ENCODE measurements at places on chromosomes 4 and X.

DNA sequence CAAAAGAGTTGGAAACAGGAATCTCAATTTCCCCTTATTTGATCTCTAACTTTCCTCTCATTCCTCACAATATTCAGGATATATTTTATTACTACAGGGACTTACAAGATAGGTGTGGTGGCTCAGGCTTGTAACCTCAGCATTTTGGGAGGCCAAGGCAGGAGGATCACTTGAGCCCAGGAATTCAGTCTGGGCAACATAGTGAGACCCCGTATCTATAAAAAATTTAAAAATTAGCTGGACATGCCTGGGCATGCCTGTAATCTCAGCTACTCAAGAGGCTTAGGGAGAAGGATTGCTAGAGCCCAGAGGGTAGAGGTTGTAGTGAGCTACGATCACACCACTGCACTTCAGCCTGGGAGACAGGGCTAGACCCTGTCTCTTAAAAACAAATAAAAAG, 200.4 kb downstream of the CAMK2D start:
- no peak for DNase-seq

GRCh38 chr4:125392694-125393093, 77.9 kb downstream of the FAT4 start:
- no peak for DNase-seq

DNA sequence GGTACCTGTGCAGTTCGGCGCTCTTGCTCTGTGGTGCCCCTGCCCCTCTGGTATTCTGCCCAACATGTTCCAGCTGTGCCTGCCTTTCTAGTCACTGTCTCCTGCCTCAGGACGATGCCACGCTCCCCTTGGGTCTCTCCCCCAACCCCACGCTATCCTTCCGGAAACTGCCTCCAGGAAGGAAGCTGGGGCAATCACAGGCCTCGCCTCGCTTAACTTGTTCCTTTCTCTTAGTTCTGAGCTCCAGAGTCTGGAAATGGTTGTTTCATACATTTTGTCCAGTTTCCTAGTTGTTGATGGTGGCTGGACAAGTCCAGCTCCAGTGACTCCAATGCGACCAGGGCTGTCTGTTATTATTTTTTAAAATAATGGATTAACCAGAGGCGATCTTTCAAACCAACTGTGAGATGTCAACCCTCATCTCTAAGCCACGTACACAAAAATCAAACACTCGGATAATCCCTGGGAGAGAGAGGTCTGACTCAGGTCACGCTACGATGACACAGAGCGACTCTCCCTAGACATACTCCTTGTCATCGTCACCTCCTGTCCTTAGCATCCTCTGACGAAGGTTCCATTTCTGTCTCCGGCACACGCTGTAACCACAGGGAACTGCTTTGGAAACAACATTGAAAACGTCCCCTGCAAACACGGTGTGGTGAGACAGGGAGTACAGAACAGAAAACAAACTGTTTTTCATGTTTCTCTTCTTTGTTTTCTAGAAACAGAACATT, 62.5 kb downstream of the ABLIM2 start:
- no peak for DNase-seq

GRCh38 chrX:103781706-103782105, 5.1 kb downstream of the PLP1 start:
- DNase-seq: no peak

- peak; percentile 20 for DNase-seq
Measured at GRCh38 chr4:186845137-186845842, 121.6 kb upstream of the FAT1 start.

DNA sequence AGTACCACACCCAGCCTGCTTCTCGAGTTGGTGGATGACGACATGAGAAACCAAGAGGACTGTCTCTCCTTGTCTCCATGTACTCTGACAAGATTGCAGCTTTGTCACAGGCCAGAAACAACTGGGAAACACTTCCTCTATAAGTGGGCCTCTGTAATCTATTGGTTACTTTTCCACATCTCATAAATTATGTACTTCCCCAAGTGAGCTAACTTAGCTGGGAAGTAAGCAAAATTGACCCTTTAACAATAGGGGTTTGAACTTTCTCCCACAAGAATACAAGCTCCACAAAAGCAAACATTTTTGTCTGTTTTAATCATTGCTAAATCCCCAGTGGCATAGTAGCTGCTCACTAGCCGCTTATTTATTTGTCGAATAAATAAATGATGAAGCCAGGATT, 14.1 kb upstream of the USO1 start:
- no peak for DNase-seq

DNA sequence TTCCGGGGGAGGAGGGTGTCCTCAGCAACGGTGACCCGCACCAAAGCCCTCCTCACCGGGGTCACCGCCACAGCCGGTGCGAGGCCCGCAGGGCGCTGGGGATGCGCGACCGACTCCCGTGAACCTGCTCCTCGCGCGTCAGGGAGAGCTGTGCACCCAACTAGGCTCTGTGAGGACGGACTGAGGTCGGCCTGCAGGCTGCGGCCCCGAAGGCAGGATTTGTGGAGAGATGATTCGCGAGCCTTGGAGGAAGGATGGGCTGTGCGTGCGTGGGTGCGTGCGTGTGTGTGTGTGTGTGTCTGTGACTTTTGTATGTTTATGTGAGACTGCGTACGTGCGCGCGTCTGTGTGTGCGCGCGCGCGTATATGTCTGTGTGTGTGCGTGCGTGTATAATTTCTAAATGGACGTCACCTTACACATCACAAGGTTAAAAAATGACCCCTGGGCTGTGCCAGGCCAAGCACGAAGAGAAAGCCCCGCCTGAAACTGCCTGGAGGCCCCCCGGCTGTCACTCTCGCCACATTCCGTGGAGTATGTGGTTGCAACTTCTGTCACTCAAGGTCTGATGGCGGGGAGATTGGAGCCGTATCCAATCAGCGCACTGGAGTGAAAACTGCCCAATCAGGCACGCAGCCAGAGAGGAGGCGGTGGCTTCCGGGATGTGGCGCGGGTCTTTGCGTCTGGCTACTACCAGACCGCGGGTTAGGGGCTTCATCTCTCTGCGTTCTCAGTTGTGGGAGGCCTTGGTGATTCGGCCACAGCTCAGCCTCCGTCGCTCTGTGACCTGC, at the start of gene ZNF141:
ZNF141 (plus strand) TSS at position 672 of the 789 bp plus-strand sequence. CDS start 170 bp downstream, outside the sequence.
- peak; percentile 99 for DNase-seq

GRCh38 chr4:146134761-146135445, 40.6 kb upstream of the LSM6 start:
- peak; percentile 66 for DNase-seq

DNA sequence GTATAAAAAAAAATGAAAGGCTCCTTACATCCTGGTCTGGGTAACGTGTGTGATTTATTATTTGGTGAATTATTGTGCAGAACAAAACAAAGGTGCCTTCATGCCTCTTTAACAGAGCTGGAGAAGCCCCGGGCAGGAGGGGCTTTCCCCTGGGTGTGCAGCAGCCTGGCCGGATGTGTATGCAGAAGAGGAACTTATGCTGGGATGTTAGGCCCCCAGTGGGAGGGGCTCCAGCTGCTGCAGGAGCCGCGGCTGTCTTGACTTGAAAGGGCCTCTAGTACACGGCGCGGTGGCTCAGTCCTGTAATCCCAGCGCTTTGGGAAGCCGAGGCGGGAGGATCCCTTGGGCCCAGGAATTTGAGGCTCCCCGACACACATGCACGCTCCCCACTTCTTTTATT, 16.0 kb downstream of the CCNQ start:
- no peak for DNase-seq

- DNase-seq: no peak
Measured at GRCh38 chr4:43380093-43380492, 487.6 kb downstream of the GRXCR1 start.

- no peak for DNase-seq
Measured at GRCh38 chrX:7062276-7062675, 85.2 kb upstream of the STS start.

GRCh38 chr4:107278791-107279483, 242.8 kb upstream of the DKK2 start:
- no peak for DNase-seq

DNA sequence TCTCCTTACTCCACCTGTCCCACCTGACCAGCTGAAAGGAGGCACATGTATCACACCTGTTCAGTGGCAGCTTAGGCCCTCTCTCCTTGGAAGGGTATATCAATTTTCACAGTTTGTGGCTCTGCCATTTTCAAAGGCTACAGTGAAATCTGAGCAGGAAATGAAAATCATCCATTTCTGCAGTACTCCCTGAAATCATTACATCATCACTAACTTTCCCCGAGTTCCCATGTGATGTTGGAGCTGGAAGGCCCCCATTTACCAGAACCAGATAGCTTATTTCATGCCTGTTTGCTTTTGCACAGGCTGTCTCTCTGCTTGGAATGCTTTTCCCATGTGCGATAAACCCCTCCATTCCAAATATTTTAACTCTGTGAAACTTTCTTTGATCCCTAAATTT, 31.0 kb upstream of the STX18 start:
- no peak for DNase-seq

GRCh38 chr4:119244832-119245231, 32.3 kb downstream of the USP53 start:
- DNase-seq: no peak

DNA sequence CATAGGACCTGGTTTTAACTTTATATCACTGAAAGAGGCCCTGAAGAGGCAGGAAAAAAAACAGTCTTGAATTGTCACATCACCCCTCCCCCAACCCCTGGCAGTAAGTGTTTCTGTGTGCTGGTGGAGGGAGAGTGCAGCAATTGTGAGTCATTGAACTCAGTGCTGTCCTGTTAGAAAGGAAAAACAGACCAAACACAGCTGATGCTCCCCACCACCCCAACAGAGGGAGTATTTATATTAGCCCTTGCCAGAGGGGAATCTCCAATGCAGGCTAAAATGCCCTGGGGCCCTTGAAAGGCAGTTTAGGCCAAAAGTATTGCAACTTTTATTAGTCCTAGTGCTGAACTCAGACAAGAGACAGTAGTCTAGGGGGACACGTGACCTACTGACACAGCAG, 197.8 kb upstream of the AGTR2 start:
- no peak for DNase-seq

- no peak for DNase-seq
Measured at GRCh38 chrX:41481264-41482109, 34.3 kb downstream of the NYX start.

DNA sequence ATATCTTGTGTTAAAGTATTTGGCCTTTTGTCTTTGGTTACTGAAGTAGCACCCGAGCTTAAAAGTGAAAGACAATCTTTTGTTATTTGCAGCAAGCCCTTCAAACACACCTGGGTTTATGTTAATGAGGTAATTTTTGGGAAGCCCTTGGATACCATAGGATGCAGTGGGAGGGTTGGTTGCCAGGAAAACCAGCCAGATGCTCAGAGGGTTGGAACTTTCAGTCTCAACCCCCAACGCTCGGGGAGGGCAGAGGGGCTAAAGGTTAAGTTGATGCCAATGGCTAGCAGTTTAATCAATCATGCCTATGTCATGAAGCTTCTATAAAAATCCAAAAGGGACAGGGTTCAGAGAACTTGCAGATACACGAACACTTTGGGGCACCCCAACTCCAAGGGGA, 17.2 kb upstream of the GPR173 start:
- DNase-seq: no peak

DNA sequence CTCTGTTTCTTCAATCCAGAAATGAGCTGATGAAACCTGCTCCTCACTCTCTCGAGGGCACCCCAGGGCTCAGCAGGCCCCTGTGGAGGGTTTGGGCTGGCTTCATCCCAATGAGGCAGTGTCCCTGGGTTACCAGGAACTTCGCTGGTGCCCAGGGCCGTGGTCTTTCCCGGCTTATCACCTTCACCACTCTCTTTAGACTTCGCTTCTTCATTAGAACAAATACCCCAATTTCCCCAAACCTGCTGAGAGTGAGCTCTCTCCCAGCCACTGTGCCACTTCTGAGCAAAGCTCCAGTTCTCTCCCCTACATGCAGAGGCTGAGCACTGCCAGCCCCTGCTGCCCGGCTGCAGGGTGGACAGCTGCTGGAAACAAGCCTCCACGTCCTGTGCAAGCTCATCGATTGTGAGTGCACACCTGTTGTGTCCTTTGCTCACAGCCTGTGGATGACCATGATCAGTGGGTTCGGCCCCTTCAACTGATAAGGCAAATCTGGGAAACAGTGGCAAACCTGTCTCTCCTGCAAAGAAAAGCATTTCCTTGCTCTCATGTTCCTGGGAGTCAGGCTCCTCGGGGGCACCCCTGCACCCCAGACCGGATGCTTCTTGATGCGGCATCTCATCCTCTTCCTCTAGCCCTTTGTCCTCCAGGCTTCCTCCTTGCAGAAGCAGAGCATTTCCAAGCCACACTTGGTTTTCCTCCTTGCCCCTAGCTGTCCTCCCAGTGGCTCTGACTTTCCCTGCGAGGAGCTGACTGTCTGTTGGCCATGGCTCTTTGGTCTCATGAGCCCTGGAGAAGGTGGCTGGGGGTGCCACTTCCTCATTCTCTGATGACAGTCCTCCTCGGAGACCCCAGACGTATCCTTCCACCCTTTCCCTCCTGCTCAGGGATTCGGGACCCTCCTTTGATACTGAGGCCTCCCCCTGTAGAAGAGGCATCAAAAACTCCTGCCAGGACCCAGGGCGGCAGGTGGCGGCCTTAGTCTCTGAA, 28.7 kb downstream of the C4orf50 start:
- no peak for DNase-seq

- no peak for DNase-seq
Measured at GRCh38 chr4:1307951-1308735, 18.5 kb downstream of the MAEA start.

DNA sequence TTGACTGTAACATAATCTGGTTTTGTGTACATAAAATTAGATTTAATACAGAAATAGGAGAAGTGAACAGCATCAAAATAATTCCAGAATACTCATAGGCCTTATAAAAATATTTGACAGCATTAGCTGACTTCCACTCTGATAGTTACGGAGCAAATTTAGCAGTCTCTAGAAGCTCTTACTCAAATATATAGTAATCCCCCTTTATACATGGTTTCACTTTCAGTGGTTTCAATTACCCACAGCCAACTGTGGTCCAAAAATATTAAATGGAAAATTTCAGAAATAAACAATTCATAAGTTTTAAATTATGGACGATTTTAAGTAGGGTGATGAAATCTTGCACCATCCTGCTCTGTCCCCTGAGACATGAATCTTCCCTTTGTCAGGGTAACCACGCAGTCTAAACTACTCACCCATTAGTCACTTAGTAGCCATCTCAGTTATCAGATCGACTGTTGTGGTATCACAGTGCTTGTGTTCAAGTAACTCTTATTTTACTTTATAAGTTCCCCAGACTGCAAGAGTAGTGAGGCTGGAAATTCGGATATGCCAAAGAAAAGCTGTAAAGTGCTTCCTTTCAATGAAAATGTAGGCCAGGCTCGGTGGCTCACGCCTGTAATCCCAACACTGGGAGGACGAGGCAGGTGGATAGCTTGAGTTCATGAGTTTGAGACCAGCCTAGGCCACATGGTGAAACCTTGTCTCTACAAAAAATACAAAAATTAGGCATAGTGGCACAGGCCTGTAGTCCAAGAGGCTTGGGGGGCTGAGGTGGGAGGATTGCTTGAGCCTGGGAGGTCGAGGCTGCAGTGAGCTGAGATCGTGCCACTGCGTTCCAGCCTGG, 17.2 kb upstream of the RTL9 start:
- no peak for DNase-seq

GRCh38 chr4:91113130-91113706, 986.0 kb downstream of the CCSER1 start:
- peak; percentile 42 for DNase-seq

Measured in cerebellar cortex (tissue), 1 donor.